ENCODE measurements at places on chromosomes 6 and 20.

GRCh38 chr6:62042429-62042828, 243.6 kb downstream of the KHDRBS2 start:
- no peaks in the 10 kb centered on the region for H3K4me1 ChIP-seq
- no peak for DNase-seq
- no peak overlapping the region for H3K27ac ChIP-seq
- H3K36me3 ChIP-seq, result no peaks in the 10 kb centered on the region
- no peak overlapping the region for H3K4me3 ChIP-seq

DNA sequence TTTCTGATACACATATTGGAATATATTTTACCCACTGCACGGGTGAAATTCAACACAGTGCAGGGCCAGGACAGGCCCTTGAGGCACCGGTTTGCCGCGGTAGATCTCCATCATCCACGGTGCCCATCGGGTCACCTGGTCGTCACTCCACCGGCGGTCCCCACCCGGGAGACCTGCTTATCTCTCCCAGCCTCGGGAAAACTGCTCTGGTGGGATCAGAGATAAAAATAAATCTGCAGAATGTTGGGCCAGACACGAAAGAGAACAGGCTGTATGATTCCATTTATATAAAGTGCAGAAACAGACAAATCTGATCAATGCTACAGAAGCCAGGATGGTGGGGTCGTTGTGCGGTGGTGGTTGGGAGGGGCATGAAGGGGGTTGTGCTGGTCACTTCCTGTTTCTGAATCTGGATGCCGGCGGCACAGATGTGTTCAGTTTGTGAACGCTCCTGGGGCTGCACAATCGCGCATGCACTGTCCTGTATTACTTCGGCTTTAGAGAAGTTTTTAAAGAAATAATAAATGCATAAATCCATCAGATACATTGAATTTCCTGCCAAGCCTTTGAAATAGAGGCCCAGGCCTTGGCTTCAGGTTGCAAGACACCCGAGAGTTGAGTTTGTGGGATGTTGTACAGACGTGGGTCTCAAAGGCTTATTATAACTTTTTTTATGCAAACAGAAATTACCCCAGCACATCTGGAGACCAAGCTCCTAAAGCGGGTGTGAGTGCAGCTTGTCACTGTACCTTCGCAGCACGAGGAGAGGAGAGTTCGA, 54.3 kb downstream of the ANKRD60 start:
- peaks cover 10% of the 10 kb centered on the region for H3K4me1 ChIP-seq
- H3K4me3 ChIP-seq, result peak overlapping the region; percentile 49
- peak overlapping the region; percentile 87 for H3K27ac ChIP-seq
- H3K36me3 ChIP-seq, result no peaks in the 10 kb centered on the region
- no peak for DNase-seq

DNA sequence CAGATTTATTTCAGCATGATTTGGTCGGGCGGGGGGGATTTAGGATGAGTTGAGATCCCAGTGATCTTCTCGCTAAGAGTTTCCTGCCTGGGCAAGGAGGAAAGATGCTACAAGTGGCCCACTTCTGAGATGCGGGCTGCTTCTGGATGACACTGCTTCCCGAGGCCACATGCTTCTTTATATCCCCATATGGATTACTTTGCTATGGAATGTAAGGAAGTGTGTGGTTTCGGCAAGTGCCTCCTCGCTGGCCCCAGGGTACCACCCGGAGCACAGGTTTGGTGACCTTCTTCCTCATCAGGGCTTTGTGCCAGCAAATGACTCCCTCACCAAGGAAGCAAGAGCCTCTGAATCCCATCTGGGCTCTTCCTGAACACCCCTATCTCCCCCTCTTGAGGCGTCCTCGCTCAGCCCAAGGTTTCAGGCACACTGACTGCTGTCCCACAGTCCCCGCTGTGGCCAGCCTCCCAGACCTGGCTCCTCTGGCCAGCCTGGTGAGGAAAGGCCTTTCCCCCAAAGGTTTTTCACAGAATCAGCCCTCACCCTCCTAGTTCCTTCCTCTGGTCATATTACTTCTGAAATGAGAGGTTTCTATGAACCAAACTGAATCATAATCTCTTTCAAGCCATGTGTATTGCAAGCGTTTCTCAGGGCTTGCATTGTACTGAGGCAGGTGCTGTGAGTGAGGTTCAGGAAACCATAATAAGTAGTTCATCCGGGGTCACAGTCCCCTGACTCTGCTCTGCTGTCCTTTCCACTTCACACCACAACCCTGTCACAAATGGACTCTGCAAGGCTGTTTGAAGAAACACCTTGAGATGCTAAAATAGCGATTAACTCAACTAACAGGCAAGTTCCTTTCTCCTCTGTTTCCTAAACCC, 41.7 kb upstream of the IL17A start:
- H3K27me3 ChIP-seq, result peaks cover 18% of the 10 kb centered on the region
- no peaks in the 10 kb centered on the region for H3K36me3 ChIP-seq
- peaks cover 7% of the 10 kb centered on the region for H3K4me1 ChIP-seq
- no peak overlapping the region for H3K27ac ChIP-seq
- no peak overlapping the region for H3K4me3 ChIP-seq
- DNase-seq, result no peak

DNA sequence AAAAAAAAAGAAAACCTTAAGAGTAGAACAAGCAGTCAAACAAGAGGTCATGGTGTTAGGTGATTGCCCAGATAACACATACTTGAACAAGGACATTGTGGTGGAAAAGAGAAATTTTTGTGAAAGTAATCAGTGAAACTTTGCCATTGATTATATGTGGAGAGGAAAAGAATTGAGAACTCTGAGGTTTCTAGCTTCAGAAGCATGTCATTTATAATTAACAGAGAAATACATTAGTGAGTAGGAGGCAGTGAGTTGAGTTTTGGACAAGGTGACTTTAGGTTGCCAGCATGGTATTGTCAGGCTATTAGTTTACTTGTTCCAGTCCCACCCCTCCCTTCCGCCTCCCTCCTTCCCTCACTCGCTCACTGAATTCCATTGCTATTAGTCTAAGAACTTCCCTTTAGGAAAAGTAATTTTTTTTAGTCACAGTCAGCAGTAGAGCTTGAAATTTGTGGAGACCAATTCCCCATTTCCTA, 17.2 kb downstream of the TAB2 start:
- no peak for DNase-seq
- no peaks in the 10 kb centered on the region for H3K36me3 ChIP-seq
- peaks cover 96% of the 10 kb centered on the region for H3K4me1 ChIP-seq
- H3K27me3 ChIP-seq, result no peaks in the 10 kb centered on the region

DNA sequence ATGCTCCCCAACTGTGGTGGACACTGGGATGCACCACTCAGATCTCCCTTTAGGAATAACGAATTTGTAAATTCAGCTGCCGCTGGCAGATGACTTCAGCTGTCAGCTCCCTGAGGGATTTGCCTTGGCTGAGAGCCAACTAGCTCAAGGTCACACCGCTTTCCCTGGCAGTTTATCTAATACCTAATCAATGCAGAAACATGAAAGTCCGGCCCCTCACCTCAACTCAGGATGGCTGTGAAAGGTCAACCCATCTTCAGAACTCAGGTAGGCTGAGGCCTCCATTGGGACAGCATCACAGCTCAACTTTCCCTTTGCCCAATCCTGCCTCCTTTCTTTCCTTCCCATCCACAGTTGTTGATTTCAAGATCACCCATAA, 22.8 kb upstream of the SCGN start:
- peaks cover 54% of the 10 kb centered on the region for H3K27me3 ChIP-seq
- H3K4me1 ChIP-seq, result no peaks in the 10 kb centered on the region
- H3K27ac ChIP-seq, result no peak overlapping the region
- no peak overlapping the region for H3K4me3 ChIP-seq
- no peaks in the 10 kb centered on the region for H3K36me3 ChIP-seq

All from left ventricle myocardium inferior (tissue), 1 donor.